ENCODE measurements at places on chromosomes 13 and 19.

- DNase-seq: peak; percentile 79
Observed at GRCh38 chr19:57746580-57747471, at the start of gene ZNF776. Gene ZNF776, plus strand, starts transcription at chr19:57746815. Its CDS starts 244 bp downstream, at chr19:57747059.

DNA sequence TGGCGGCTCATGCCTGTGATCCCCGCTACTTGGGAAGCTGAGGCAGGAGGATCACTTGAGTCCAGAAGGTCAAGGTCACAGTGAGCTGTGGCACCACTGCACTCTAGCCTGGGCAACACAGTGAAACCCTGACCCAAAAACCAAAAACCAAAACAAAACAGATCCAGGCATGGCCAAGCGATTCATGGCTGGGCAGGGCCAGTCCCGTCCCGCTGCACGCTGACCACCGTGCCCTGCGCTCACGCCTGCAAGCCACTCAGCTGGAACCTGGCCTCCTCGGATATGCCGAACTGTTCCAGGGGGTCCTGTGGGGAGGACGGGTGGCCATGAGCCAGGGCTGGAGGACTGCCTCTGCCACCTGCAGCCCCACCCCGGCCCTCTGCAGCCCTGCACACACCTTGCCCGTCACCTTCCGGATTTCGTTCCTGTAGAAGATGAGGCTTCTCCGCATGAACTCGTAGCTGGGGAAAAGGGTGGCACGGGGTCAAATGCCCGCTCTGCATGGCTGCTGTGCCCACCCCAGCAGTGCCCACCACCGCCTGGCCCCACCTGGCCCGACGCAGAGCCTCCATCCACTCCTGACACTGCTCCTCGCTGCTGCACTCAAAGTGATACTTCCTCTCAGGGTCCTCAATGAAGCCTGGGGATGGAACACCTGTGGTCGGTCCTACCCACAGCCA is 2.4 kb downstream of the PLEKHJ1 start:
- no peak for DNase-seq

- DNase-seq: no peak
Observed at GRCh38 chr19:869245-870177, 10.0 kb downstream of the CFD start.

GRCh38 chr13:113812178-113813040 is 51.5 kb downstream of the GAS6 start:
- DNase-seq: no peak

- DNase-seq: no peak
Observed at GRCh38 chr13:90541346-90541745, 806.1 kb upstream of the MIR17HG start.

GRCh38 chr13:44826591-44827350 is 162.5 kb downstream of the NUFIP1 start:
- DNase-seq: no peak

- DNase-seq: no peak
Observed at GRCh38 chr13:34179481-34179880, 361.5 kb downstream of the RFC3 start.

DNA sequence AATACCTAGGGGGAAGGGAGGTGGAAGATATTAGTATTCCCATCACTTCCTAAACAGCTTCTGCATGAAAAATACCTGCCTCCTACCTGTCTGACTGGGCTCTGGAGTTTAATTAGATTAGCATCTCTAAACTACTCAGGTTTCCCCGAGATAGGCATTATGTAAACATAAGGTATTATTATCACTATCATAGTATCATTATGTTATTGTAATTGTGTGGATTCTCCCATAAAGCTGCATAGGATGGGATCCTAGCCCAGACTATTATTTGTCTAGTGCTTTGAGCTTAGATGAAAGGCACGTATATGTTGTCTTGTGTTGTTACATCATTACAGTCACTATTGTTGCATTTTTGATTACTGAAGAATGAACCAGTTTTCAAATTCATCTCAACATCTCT is 115.2 kb upstream of the SOX21 start:
- DNase-seq: no peak

All from activated gamma-delta T cell treated with Interleukin-2 at 50 U/mL for 16 hours (primary cell).